Activated T-cell treated with anti-CD3 and anti-CD28 coated beads for 24 hours (primary cell): ENCODE measurements at places on chromosomes 2 and 18.

- no peak for DNase-seq
Measured at GRCh38 chr2:149650006-149650405, 62.4 kb upstream of the MMADHC start.

DNA sequence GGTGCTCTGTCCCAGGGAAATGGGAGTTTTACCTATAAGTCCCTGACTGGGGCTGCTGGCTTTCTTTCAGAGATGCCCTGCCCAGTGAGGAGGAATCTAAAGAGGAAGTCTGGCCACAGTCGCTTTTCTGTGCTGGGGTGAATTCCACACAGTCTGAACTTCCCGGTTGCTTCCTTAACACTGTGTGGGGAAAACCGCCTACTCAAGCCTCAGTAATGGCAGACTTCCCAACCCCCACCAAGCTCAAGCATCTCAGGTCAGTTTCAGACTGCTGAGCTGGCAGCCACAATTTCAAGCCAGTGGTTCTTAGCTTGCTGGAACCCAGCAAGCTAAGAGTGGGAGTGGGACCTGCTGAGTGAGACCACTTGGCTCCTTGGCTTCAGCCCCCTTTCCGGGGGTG, 54.9 kb downstream of the NUP35 start:
- no peak for DNase-seq

DNA sequence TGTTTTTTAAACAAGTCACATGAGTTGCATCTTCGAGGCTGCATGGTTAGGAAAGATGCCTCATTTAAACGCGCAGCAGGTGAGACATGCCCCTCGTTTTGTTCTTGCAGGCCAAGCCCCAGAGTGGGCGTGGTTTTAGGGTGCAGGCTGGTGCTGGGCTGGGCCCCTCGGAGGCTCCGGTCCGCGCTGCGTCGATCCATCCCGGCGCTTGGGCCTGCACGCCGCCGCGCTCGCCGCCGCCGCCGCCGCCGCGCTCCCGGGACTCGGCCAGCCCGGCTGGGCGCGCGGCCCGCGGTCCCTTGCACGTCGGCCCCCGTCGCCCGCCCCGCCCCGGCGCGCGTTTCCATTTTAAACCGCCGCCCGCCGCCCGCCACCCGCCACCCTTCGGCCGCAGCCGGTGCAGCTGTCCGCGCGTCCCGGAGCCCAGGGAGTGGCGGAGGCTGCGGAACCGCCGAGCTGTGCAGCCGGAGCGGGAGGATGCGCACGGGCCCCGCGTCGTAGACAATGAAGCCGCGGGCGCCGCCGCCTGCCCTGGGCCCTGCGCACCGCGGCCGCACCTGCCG, 175.5 kb downstream of the AGAP1 start:
- DNase-seq, result peak; percentile 7

GRCh38 chr2:118322406-118322805, 234.1 kb downstream of the INSIG2 start:
- no peak for DNase-seq

DNA sequence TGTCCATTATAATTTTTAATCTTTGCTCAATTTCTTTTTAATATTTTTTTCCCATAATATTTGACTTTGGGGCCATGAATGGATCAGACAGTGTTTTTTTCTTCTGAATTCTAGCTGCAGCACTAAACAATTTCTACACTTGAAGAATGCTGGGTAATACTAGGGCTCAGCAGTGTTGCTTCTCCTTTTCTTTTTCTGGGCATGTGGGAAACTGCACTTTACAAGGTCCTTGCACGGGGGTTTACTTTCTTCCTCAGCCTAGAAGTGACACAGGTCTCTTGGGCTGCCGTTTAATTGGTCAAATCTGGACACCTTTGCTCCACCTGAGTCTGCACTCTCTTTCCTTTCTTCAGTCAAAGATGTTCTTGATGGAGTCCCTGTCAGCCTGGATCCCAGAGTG, 135.4 kb upstream of the APCDD1 start:
- DNase-seq, result no peak

- no peak for DNase-seq
Measured at GRCh38 chr2:238502956-238503791, 76.4 kb downstream of the ASB1 start.

GRCh38 chr18:35406666-35407065, 29.5 kb upstream of the ZNF396 start:
- DNase-seq, result no peak

- DNase-seq, result no peak
Measured at GRCh38 chr18:56383349-56383748, 255.0 kb downstream of the TXNL1 start.

DNA sequence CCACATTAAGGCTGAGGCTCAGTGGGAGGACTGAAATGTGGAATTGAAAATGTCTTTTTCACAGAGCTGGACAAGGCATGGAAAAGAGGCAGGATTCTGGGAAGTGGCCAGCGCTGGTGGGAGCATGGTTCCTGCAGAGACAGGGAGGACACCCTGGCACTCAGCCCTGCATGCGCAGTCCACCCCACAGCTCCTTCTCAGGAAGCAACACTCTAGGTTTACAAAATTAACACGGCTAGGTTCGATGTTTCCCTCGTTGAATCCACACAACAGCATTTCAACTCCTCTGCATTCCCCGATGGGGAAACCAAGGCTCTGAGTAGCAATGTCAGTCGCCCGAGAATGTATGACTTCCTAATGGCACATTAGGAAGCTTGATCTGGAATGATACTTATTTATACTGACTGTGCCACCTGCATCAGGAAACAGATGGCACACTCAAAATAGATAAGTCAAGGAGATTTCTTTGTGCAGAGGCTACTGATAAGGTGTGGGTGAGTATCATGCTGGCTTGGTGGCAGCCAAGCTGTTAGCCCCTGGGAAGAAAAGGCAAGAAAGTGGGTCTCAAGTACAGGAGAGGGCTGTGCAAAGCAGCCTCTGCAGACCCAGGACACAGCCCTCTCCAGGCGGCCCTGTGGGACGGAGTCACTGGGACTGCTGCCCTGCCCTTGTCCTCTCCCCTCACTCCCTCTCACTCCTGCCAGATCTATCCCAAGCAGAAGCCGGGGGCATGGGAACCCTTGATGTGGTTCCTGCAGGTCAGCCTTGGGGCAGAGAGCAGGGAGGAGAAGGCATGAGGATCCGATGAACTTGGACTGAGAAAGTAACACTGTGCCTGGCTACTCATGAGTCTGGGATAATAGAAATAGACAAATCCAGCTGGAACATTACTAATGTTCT, 158.4 kb upstream of the FHL2 start:
- DNase-seq, result no peak

DNA sequence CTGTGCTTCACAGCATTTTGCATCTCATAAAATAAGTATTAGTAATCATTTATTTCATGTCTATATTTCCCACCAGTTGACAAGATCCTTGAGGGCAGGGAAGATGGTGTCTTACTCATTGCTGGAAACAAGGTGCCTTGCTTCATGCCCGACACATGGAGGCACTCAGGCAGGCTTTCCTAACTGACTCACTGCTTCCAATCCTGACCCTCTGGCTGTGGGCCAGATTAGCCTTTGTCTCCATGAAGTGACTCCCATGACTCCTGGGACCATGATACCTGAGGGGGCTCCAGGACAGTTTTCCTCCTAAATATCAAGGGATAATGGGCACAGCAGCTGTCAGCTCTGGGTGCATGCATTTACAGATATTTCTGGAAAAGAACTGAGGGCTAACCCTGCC, 275.1 kb downstream of the AGPS start:
- no peak for DNase-seq

DNA sequence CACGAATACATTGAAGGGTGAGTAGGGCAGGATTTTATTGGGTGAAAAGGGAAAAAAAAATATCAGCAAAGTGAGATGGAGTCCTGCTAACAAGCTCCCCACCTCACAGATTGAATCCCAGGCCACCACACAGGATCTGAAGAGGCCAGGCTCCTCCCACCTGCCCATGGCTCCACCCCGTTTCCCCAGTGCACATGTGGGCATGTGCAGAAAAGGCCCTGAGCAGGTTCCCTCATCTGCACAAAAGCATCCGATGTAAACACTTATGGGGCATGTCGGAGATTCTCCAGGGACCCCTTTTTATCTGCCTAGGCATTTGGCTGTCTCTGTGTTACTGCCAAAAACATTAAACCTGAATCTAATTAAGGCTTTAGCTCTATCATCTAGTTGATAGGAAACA, 35.2 kb downstream of the SKA1 start:
- no peak for DNase-seq

DNA sequence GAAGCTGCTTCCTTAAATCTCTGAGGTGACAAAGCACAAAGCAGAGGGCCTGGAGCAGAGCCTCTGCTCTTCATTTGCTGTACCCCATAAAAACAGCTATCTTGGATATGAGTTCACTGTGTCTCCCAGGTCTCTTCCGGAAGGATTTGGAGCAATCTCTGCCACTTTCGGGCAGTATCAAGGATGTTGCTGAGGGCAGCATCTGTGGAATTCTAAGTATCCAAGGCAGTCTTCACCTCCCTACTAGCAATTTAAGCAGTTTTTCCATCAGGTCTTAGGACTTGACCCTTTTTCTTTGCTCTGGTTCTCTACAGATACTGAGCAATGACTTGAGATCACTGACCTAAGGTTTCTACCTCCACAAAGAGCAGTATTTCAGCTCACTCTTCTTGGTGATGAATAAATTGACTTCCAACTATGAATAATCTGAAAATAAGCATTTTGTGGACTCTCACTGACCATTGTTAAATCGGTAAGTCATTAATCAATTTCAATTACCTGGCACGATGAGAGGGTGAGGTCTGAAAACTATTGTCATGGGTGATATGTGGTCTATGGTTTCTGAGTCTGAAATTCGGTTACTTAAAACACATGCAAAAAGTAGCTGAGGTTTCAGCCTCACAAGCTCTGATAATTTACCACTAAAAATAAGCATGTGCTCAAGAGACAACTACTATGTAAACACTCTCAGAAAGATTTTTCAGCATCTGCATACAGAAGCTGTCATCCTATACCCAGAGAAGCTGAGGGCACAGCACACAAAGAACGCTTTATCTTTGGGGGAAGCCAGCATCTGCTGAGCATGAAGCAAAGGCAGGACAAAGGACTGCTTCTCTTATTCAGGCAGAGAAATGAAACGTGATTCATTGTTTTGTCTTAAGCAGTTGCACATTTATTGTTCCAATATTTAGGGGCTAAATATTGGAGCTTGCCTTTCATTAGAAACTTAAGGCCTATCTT, 32.1 kb upstream of the SPATS2L start:
- no peak for DNase-seq

- no peak for DNase-seq
Measured at GRCh38 chr2:221529177-221529942, 42.7 kb downstream of the EPHA4 start.

- DNase-seq, result no peak
Measured at GRCh38 chr2:167988296-167988695, 259.1 kb downstream of the STK39 start.

DNA sequence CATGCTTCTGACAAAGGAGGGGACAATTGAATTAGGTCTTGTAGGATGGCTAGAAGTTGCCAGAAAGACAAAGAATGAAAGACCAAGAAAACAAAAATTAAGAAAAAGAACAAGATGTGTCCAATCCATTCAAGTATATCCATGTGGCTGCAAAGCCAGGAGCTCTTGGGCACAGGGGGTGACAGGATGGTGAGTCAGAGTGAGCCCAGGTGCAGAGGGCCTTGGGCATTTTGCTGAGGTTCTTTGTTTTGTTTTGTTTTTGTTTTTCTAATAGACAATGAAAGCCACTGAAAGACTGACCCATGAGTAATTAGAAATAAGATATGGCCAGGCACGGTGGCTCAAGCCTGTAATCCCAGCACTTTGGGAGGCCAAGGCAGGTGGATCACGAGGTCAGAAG, 104.6 kb upstream of the KLHL29 start:
- no peak for DNase-seq

DNA sequence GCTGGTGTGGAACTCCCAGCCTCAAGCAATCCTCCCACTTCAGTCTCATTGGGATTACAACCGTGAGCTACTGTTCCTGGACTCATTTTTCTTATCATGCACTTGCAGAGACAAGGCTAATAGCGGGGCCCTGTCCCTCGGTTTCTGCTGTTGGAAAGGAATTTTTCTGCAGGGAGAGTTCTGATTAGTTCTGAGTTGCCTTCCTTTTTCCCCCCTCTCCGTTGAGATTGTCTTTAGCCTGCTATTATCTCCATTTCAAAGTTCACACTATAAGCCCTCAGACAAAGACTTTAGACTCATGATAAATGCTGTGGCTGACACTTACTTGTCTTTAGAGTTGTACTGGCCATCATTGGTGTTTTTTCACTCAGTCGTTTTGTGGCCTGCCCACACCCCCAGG, 97.2 kb downstream of the NCOA1 start:
- DNase-seq, result no peak

GRCh38 chr2:24766609-24767008, 26.6 kb downstream of the PTRHD1 start:
- DNase-seq, result no peak

- no peak for DNase-seq
Measured at GRCh38 chr2:73739101-73739500, 2.0 kb upstream of the TPRKB start.
